ENCODE measurements at places on chromosomes 5 and 9.

- no peak for DNase-seq
Observed at GRCh38 chr5:82307451-82307850, 29.3 kb upstream of the RPS23 start.

- no peak for DNase-seq
Observed at GRCh38 chr9:11356067-11356466, 743.3 kb upstream of the PTPRD start.

DNA sequence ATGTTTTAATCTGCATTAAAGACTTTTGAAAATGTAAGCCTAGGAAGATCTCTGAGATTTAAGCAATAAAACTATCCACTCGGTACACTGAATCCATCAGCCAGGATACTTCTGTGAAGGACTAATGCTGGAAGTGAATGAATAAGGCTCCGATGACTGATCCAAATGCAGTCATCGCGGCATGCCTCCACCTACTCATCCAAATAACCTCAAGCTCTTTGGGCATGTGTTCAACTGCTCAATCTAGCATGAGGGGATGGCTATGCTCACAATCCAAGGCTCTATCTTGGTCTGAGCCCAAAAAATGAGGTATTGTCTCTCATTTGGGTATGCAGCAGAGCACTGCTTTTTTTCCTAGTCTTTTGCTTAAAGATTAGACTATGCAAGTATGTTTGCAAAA, 19.2 kb downstream of the MARCHF3 start:
- peak; percentile 44 for DNase-seq

DNA sequence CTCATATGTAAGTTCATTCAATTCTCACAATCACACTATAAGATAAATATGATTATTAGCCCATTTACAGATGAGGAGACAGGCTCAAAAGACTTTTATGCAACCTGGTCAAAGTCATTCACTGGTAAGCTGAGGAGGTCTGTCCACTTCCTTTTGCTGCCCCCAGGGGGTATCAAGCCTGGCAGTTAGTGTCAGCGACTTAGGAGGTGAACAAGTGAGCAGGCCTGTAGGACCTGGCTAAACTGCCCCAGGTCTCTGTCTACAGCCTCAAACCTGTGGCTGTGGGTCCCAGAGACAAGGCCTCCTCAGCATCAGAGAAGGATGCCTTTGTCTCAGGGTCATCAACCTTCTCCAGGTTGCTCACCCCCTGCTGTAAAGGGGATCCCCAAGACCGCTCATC, 10.4 kb downstream of the TGFBI start:
- no peak for DNase-seq

- no peak for DNase-seq
Observed at GRCh38 chr9:127124111-127124531, 1.7 kb upstream of the ANGPTL2 start.

DNA sequence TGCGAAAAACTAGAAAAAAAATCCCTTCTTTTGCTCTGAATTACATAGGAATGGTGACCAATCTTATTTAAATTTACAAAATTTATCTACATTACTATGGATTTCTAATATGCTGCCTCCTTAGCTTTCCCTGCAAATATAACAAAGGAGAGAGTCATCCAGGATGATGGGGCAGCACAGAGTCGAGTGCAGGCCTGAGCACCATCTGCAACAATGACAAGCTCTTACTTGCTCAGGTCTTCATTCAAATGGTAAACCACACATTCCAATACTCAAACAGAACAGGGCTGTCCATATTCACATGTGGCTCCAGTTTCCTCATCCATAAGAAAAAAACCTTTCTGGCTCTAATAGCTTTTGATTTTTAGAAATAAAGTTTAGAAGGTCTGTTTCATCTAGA, 33.5 kb upstream of the ZNF354B start:
- no peak for DNase-seq

DNA sequence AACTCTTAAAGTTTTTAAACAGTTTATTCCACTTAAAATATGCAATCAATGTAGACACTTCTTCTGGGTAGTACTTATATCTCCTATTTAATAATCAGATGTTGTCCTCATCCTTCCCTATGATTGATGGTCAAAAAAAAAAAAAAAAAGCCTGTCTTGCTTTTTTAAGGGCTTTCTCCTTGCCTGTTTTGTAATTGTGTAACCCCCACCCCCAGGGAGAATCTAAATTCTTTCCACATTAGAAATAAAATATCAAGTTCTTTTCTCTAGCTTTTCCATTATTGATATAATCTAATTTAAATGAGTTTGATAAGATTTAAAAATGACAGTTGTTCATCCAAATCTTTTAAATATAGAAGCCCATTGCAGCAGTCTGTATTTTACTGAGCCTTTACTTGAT, 119.7 kb downstream of the CHSY3 start:
- DNase-seq = no peak
